ENCODE measurements at places on chromosomes 2 and 18.

DNA sequence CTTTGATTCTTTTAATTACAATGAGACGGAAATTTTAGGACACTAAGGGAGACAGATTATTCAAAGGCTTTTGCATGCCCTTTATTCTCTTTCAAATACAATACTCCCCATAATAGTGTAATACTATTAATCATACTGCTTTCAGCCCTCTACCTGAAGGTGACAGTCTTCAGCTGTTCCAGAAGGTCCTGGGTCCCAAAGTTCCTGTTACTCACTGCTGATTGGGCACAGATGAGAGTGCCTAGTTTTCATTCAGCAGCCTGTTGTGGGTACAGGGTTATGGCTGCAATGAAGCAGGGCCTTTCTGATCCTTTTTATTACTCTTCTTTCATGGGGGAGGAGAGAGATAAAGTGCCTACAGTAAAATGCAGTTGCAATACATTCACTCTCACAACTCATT, 80.2 kb downstream of the NUP35 start:
- no peak for DNase-seq

GRCh38 chr2:161337247-161337646, 29.0 kb downstream of the PSMD14 start:
- no peak for DNase-seq

- DNase-seq = no peak
Observed at GRCh38 chr2:64980183-64980582, 9.0 kb upstream of the SLC1A4 start.

- DNase-seq = no peak
Observed at GRCh38 chr2:232375164-232375563, 3.4 kb upstream of the ALPP start.

DNA sequence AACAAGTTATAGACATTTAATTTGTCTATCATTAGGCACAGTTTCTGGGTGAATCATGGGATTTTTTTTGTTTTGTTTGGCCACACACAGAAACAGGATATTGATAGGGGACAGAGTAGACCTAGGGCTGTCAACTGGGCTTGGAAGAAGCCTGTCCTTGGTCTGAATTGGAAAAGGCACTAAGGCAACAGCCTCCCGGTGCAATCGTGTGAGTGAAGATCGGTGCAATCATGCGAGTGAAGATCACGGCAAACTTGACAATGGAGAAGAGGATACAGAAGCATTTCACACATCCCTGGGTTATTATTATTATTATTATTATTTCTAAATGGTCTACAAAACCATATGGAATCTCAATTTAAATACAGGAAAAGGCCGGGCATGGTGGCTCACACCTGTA, 94.5 kb downstream of the ACKR3 start:
- no peak for DNase-seq

- DNase-seq = no peak
Observed at GRCh38 chr2:138474100-138474825, 27.3 kb upstream of the SPOPL start.

DNA sequence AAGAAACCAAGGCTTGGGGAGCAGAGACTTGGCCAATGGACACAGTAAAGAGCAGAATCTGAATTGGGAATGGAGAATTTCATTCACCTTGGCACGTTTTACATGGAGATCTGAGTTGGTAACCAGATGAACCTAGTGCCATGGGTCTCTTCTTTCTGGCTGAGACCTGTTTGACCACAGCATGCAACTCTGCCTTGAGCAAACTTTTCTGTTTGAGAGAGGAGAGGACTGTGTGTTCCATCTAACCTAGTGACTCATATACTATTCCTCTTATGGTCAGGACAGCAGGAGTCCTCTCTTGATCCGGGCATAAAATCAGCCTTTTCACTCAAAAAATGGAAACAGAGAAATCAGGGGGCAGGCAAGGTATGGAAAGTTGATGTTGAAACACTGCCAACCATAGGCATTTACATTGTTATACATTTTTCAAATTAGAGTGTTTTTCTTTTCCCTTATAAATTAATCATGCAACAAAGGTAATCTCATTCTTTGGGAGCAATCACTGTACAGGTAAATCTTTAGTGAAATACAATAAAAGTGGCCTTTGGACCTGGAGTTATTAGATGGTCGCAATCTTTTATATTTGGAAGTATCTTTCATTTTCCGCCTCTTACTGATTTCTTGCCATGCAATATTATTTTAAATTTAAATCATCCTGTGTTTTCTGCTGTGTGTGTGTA, 86.7 kb downstream of the NRP2 start:
- DNase-seq = no peak

- DNase-seq = no peak
Observed at GRCh38 chr18:55763298-55763697, 175.3 kb upstream of the TCF4 start.

DNA sequence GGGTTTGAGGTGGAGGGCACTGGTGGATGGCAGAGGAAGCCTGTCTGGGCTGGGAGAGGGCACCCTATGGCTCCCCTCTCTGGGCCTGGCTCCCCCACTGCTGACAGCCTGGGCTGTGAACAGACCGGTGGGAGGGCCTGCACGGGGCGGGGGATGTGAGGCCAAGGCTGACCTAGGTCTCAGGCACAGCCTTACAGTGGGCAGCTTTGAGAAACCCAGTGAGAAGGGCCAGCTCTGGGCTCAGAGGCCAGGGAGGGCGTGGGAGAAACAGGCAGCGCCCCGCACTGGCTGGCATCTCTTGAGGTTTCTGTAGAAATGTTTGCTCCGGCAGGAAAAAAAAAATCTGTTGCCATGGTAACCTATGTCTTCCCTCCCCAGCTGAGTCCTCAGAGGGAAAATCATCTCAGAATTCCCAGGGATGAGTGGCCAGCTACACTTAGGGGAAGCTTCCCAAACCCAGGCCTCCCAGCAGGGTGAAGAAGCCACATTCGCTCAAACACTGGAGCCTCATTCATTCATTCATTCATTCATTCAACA, 71.7 kb upstream of the TAF1B start:
- no peak for DNase-seq
